ENCODE measurements at places on chromosomes 5 and 9.

DNA sequence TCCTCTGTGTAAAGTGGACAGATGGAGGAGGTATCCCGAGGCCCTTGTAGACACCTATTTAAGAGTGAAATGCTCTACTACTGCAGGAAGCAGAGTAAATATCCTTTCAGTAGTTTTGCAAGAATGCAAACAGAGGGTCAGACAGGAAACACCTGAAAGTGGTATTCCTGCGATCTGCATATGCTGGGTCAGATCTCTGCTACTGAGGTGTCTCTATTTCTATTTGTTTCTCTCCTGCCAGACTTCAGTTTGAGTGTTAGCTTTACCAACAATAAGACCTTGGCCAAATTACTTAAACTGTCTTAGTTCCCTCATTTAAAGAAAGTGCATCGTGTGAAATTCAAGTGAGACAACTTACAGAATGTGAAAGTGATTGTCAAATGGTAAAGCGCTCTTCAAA, 47.6 kb downstream of the JAKMIP2 start:
- DNase-seq = no peak

- no peak for DNase-seq
Observed at GRCh38 chr5:172008689-172009141, 2.3 kb upstream of the FBXW11 start.

GRCh38 chr5:59665086-59665831, 228.3 kb downstream of the PDE4D start:
- DNase-seq = no peak

- DNase-seq = peak; percentile 71
Observed at GRCh38 chr5:14406554-14406849, 175.1 kb upstream of the OTULINL start.

GRCh38 chr5:141957367-141957996, 520 bp downstream of the PCDH12 start:
- DNase-seq = no peak

DNA sequence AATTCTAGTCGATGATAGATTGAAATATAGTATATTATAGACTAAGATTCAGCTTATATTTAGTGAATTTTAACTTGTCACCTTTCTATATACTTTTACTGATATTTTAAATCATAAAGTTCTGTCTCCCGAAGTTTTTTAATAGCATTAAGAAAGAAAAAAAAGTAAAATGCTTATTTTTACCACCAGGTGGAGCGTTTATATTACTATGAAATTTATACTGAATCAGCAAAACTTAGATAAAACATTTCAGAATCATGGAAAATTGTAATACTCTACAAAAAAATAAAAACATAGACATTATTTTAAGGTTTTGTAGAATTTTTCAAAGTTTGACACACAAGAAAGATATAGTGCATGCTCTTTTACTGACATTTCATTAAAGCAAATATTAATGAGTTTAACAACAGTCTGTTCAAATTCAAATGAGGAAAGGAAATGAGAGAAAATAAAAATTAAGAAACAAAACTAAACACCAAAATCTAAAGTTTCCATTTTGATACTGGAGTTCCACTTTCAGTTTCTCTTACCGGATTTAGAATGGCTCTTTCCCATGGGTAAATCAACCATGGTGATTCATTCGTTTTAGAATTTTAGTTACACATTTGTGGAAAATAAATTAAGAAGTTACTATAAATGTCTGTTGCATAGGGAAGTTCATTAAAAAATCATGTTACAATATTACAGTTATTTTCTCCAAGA, 1035.3 kb downstream of the CDH12 start:
- DNase-seq = no peak

DNA sequence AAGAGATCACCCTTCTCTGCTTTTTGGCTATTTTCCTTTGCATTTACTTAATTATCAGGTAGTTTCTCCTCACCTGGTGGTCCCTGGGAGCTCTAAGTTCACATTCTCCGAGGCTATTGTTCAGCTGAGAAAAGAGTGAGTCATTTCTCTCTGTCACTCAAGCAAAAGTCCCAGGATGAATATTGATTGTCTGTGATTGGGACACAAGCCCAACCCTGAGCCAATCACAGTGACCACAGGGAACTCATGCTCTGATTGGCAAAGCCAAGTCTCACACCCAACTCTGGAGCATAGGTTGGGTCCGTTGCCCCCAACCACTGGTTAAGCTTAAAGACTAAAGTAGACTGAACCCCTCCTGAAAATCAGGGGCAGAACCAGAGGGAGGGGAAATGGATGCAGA, 27.8 kb upstream of the FAT2 start:
- DNase-seq = no peak

DNA sequence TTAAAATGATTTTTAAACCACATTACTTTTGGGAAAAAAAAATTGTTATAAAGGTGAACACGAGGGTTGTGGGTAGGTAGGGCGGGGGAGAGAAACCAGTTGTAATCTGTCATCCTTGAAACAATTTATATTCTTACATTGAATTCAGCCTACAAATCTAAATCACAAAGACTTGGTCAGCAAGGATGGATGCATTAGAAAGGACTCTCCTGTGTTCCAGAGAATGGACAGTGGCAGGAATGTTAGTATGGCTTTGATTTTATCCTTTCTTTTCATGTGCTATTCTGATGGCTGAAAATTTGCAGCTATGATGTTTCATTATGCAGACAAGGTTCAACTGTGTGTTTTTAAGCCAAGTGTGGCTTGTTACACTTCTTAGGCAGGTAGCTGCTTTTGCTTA, 234.7 kb downstream of the SLF1 start:
- DNase-seq = no peak

Data from testis (tissue), 5 donors.